Renal cortex interstitium (tissue), 15 donors: ENCODE measurements at places on chromosomes 4 and X. TPM values are rescaled to one million over a fixed set of nuclear protein-coding genes. Genes with fewer than 3 reads are reported as not detected.

DNA sequence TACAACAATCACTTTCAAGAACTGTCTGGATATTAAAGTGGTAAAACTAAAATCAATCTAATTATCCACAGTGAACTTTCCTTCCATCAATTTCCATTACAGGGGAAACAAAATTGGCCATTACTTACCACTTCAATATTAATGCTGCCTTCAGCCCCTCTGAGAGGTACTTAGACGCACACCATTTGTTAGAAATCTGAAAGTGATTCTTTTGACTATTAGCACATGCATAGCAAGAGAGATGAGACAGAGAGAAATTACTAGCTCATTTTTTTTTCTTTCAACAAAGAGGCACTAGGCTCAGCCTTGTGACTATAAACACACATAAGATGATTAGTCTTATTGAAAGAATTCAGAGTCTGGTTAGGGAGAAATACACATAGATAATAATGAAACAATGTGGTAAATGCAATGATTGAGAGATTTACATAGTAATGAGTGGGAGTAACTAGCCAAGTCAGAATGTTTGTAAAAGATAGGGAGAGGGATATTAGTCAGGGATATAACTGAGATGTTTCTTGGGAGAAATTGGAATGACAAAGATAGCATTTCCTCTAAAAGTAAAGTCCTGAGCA is 93.3 kb downstream of the YIPF7 start:
- DNase-seq, result no peak

DNA sequence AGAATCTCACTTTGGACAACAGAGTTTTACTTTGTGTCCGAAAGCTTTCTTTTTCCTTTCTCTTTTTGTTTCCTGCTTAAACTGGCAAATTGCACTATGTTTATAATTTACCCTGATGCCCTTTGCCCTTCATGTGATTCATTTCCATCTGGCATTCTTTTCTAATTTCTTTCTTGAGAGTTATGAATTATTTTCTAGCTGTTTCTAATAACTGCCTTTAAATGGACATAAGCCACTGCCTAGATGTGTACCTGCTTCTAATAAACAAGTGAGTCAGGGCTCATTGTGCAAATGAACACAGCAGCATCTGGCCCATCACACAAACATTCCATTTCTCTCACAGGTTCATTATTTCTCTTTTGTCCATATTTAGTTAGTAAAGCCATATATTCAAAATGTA is 242.3 kb upstream of the GPRIN3 start:
- no peak for DNase-seq

The CFAP47 gene
- polyA plus RNA-seq, result 0.75 TPM

DNA sequence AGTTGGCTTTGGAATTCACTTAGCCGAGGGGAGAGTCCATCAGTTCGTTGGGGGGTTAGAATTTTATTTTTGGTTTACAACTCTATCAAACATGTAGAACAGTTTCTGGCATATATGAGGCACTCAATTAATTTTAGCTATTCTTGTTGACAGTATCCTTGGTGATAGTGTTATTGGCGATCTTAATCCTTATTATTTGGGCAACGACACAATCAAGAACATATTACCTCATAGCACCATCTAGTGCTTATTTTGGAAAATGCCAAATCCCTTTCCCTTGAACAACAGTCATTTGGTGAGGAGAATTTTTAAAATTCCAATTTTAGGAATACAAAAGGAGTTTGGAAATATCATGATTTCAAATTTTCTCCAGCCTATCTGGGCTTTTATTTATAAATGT is 17.9 kb upstream of the PGRMC1 start:
- no peak for DNase-seq

GRCh38 chr4:37693450-37694190 is 7.4 kb upstream of the RELL1 start:
- DNase-seq, result no peak

The MSANTD1 gene
- polyA plus RNA-seq, result 0.55 TPM

- no peak for DNase-seq
Observed at GRCh38 chrX:1852082-1852481, 237.2 kb downstream of the ASMT start.

- DNase-seq, result no peak
Observed at GRCh38 chr4:87865960-87866598, 33.3 kb downstream of the MEPE start.

GRCh38 chr4:1988327-1988724 is 20.4 kb downstream of the NELFA start:
- no peak for DNase-seq

DNA sequence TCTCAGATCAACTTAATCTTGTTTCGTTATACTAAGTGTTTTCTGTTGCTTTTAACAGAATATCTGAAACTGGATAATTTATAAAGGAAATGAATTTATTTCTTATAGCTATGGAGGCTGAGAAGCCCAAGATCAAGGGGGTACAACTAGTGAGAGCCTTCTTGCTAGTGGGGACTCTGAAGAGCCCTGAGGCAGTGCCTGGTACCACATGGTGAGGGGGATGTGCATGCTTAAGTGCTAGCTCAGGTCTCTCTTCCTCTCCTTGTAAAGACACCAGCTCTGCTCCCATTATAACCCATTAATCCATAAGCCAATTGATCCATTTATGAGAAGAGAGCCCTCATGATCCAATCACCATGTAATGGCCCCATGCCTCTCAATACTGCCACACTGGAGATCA is 17.9 kb downstream of the COX18 start:
- no peak for DNase-seq

GRCh38 chr4:107893171-107894137 is 37.9 kb upstream of the CYP2U1 start:
- no peak for DNase-seq

- DNase-seq, result no peak
Observed at GRCh38 chr4:81369886-81370285, 101.8 kb downstream of the RASGEF1B start.

DNA sequence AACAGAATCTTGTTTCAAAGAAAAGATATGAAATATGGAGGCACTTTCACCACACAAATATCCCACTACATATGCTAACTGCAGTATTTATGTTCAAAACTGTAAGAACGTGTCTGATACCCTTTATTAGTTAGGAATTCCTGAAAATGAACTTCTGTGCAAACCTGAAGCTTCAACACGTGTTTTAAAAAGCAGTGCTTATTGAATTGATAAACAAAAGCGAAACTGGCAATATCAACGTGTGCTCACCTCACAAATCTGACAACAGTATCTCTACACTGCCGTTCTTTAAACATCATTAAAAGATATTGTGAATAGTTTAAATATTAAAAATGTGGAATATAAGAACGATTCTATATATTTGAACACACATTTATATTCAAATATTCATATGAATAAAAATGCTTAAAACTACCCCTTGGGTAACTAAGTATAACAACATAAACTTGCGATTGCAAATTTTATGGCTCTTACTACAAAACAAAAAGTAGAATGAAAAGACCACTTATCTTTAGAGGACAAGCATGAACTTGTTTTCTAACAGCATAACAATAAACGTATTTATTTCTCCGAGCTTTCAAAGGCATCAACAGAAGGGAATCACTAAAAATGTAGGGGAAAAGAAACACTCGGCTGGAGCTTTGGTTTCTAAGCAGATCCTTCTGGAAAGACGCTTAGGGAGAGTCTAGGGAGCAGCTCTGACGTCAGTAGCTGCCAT is at the start of gene LRP2BP:
TSS of gene LRP2BP (minus strand) at position 687 of the 718 bp plus-strand sequence. CDS start 17,738 bp downstream, outside the sequence.
- DNase-seq, result no peak

The NAA11 gene
- not detected for polyA plus RNA-seq

GRCh38 chrX:41857670-41858069 is 65.7 kb downstream of the CASK start:
- no peak for DNase-seq

DNA sequence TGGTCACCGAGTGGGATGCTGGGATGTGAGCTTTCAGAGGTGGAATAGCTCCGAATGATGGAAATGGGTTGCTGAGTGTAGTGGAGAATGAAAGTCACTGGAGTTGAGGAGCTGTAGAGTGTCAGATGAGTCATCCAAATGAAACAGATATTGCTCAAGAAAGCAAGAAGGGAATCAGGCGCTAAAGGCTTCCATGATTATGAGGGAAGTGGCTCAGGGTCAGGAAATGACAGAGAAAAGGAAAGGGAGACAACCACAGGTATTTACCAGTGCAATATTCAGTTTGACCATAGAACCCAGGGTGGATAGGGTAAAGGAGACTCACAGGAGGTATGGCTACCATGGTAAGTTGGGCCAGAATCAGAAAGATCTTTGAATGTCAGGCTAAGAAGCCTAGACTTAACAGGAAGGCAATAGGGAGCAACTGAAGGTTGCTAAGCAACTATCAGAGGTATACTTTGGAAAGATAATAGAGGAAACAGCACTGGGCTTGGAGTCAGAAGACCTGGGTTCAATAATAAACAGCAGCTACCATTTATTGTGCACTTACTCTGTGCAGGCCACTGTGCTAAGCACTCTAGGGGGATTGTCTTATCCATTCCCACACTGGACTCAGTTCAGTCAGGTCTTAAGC is 11.7 kb downstream of the LAS1L start:
- no peak for DNase-seq

DNA sequence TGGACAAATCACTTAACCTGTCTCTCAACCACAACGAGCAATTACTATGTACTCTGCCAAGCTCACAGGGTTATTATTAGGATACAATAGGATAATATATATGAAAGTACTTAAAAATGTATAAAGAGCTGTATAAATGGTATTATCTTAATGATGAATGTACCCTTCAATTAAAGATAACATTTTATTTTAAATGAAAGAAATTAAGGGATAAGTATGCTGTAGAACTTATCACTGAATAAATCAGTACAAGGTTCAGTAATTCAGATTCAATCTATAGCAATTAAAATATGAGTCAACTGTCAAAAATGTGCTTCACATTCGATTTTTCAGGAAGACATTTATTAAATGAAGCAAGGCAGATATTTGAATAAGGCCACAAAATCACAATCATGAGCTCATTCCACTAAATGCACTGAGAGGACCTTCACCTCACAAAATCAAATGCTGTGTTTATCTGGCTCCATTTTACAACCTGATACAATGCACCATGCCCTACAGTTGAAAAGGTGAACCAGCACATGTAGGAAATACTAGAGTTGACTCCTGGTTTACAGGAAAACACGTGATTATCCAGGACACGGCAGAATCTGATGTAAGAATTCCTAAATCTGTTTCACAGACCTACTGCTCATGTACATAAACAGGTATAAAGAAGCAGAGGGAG is 4.4 kb downstream of the LRCH2 start:
- no peak for DNase-seq

GRCh38 chrX:150582338-150582948 is 14.0 kb downstream of the MTM1 start:
- DNase-seq, result no peak

DNA sequence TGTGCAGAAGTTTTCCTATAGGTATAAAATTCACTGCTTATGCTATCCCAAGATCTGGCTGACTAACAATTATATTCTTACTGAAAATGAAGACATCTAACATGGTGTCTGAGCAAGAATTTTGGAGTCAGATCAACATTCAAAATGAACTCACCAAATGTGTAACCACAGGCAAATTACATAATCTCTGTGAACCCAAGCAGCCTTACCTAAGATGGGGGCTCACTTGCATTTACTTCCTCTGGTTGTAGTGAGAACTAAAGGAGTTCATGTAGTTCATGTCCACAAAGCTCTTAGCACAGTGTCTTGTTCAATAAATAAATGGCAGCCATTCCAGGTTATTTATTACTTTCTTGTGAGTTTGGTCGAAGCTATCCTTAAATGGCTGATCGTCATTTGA is 163.9 kb upstream of the LCORL start:
- DNase-seq, result no peak

The GNRHR gene
- polyA plus RNA-seq, result 0.54 TPM

DNA sequence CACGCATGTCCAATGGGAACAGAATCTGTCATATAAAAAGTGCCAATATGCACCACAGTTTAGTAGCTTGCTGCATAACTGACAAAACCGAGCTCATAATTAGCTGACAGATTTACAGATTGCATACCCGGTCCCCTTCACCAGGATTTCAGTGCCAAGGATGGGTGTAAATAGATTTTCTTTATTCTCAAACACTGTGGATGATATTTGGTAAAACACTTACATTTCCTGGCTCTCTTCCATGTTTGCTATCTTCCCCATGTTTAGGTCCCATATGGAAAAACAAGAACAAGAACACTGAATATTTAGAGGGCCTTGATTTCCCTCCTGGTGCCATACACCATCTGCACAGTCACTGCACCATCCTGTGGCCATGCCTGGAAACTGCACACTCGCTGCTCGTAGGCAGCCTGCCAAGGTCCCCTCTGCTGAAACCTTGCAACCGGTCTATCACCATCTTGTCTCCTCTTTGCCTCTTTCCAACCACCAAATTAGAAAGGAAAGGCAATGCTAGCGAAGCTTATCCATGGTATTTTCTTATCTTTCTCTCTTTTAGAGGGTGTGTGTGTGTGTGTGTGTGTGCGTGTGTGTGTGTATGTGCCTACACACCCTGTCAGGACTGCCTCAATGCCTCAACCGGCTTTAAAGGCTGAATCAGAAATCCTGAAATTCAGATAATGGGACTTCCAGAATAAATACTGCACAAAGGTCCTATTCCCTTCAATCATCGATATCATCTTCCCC is 124.2 kb upstream of the MBNL3 start:
- no peak for DNase-seq

The SGMS2 gene
- polyA plus RNA-seq, result 10.0 TPM

- no peak for DNase-seq
Observed at GRCh38 chrX:101362757-101363156, 14.2 kb upstream of the TIMM8A start.

GRCh38 chrX:110310000-110310790 is 7.7 kb downstream of the AMMECR1 start:
- no peak for DNase-seq

DNA sequence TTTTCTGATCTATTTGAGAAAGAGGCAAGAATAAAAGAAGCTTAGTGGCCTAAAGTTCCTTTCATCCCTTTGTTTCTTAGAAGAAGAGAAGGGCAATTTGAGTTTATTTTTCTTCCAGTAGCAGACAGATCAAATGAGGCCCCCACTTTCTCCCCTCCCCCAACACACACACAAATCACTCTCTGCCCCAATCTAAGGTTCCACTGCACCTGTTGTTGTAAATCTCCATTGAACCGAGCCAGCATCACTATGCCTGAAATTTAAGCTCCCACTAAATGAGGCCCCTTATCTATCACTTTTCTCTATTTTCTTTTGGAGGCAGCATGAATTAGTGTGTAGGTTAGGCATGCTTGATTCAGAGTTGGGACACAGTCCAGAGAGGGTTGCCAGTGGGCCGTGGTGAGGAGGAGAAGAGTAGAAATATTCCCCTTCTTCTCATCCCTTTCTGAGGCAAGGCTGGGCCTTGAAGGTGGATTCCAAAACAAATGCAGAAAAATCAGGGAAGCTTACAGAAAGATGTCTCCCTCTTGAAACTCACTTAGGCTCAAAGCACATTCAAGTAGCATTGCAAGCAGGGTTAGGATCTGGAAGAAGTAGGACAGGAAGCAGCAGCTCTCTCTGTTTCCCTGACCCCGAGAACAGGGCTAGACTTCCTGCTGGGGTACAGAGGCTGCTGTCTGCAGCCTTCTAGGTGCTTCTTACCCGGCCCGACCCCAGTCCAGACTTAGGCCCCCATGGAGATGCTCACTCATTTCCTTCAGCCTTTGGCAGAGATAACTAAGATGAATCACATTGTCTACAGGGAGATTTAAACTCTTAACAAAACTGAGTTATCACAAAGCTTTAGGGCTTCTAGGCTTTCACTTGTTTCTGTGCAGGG is 70.7 kb downstream of the RASL11B start:
- DNase-seq, result no peak
